ENCODE measurements at places on chromosomes 5 and 9.
A peak's percentile ranks its signal among the peaks of the same experiment; 100 is the strongest.

GRCh38 chr5:146645342-146645741, 129.4 kb upstream of the GPR151 start:
- DNase-seq = no peak

GRCh38 chr9:908536-909205, 67.2 kb downstream of the DMRT1 start:
- no peak for DNase-seq

GRCh38 chr9:98087420-98088354, 31.2 kb downstream of the NANS start:
- peak; percentile 44 for DNase-seq

DNA sequence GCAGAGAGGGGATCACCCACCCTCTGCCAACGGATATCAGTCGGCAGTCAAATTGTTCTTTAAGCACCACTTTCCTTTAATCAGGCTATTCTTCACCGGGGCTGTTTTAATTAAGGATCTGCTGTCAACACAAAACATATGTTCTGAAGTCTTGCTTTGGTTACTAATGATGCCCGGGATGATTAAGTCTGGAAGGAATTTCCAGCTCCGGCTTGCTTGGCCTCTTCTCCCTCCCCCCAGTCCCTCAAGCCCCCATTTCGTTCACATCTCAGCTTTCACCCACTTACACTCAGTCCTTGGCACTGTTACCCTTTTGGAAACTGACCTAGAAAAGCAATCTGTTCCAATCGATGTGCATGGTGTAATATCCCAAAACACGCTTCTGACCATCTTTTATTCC, 74.7 kb downstream of the MSX2 start:
- peak; percentile 67 for DNase-seq

DNA sequence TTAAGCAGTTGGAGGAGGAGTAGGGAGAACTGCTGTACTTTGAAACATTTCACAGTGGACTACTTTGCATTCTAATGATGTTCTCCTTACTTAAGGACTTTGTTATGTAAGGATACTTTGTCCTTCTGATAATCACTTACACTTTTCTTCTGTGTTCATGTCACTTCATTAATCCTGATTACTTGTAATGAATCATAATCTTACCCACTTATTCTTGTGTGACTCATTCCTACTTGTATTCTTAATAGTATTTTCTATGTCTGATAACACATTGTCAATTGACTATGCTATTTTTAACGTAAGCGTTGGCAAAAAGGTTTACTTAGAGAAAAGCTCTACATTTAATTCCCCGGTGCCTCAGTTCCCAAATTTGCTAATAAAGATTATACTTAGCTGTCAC, 63.8 kb downstream of the GHR start:
- no peak for DNase-seq

DNA sequence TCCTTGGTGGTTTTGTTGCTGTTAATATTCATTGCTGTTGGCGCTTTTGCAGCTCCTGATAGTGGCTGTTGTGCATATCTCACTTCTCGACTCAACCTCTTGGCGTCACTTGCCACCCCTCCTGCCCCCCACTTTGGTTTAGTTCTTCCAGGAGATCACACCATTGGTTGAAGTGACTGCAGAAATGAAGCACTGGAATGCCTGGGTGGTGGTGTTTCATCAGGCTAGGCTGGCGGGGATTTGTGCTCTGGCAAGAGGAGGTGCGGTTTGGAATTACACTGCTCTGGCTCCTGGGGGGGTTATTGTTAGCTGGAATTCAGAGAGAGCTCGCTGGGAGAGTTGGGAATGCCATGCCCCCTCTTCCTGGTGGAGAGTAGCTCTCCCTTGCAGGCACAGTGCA, 11.5 kb downstream of the PRRC2B start:
- DNase-seq = no peak

DNA sequence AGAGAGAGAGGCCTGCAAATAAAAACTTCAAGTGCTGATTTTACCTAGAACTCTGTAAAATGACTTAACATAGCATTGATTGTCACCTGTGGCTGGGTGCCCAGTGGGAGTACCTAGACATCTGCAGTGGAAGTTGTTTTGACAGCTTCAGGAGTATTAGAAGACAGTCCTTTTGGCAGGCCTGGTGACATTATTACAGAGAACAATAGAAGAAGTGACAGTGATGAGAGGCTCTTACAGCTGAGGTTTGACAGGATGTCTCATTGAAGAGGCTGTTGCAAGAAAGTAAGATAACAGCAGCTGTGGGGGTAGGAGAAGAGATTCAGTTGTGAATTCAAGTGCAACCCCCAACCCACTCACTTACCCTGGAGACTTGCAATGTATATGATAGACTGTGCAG, 27.9 kb upstream of the MUSK start:
- no peak for DNase-seq

DNA sequence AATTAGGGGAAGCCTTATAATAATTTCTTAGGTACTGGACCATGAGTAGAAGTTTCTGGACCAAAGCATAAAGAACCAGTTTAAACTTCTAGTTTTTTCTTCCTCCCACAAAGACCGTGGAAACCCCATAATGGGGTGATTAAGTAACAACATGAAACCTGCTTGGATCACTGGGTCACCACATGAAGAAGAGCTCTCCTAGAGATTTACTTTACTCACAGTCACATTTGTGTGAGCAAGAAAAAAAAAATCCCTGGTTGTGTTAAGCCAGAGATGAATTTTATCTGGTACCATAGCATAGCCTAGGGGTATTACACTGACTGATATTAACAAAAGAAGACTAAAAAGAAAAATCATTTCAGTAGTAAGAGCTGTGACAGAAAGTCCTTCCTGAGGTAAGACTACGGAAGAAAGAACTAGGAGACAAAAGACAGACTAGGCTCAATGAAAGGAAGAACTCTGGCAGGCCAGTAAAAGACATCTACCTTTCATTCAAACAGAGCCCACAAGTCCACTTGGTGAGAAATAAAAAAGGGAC, 15.2 kb downstream of the OTP start:
- DNase-seq = no peak

GRCh38 chr5:122112733-122113558, 16.4 kb upstream of the ZNF474 start:
- no peak for DNase-seq

DNA sequence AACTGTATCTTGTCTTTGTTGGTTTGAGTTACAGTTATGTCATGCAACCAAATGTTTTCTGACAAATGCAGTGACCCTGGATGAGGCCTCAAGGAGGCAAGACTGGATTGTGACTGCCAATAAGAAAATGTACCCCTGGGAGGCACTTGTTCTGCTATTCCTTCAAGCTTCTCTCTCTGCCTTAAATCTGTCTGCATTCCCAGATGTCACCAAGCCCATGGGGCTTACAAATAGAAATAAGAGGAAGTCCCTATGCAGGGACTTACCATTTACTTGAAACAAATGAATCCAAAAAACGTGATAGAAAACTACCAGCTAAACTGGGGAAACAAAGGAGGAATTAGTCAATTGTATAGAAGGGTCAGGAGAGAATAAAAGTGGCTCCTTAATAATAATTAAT, 8.2 kb upstream of the PARP8 start:
- DNase-seq = no peak

DNA sequence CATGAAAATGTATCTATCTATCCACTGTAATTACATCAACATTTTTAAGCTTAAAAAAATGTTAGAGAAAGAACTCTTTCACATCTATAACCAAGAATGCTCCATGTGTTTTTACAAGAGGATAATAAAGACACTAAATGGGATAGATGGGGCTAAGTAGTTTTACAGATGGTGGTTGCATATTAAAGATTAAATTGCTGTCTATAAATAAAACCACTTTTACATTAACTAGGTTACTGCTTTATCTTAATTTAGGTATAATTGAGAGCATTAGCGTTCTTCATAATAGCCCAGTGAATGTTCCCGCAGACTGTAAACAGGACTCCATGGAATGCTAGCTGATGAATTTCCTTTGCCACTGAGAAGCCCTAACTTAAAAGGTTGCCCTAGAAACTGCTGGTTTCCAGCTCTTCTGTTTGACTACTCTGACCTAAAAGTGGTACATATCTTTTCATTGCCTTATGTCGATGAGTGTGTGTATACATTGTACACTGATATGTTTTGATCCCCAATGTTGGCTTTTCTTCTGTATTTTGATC, 117.9 kb downstream of the SGCD start:
- no peak for DNase-seq

- DNase-seq = no peak
Measured at GRCh38 chr5:112630246-112631009, 107.3 kb upstream of the APC start.

DNA sequence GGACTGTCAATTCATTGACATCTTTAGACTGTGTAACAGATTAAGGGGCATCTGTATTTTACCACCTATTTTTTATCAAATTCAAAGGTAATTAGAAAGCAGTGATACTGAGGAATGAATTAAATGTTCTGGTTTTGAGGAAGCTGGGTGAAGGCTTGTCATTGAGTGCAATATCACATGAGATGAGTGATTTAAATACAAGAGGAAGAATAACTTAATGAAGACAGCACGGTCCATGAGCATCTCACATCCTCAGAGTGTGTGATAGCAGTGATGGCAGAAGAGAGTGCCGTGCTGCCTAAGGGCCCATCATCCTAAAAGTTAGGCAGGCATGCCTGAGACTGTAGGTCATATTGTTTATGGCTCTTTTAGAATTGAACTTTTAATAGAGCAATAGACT, 263.3 kb downstream of the MAST4 start:
- DNase-seq = no peak

DNA sequence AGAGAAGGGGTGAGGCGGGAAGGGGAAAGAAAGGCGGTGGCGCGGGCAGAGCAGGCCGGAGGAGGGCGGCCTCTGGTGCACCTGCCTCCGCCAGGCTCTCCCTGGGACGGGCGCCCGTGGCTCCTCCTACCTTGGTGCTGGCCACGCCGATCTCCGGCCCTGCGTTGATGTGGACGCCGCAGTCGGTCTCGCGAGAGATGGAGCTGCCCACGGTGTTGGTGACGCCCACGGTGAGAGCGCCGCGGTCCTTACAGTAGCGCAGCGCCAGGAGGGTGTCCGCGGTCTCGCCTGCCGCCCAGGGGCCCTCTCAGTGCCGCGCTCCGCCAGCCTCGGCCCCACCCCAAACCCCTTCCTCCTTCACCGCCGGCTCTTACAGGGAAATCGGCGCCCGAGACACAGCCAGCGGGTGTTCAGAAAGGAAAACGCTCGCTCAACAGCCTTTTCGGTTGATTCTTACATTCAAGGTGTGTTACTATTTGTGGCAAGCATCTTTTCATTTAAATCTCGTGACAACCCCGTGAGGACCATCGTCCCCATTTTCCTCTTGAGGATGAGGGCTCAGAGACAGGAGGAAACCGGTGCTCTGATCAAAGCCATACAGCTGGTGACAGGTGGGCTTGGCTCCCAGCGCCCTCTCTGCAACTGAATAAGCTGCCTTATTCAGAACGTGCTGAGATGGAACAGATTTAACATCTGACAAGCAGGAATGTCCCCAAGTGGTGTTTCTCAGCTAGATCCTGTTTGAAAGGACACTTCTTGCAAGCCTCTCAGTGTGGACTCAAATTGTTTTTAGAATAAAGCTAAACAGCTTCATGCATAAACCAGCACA, 22.0 kb upstream of the MAPK9 start:
- peak; percentile 61 for DNase-seq

DNA sequence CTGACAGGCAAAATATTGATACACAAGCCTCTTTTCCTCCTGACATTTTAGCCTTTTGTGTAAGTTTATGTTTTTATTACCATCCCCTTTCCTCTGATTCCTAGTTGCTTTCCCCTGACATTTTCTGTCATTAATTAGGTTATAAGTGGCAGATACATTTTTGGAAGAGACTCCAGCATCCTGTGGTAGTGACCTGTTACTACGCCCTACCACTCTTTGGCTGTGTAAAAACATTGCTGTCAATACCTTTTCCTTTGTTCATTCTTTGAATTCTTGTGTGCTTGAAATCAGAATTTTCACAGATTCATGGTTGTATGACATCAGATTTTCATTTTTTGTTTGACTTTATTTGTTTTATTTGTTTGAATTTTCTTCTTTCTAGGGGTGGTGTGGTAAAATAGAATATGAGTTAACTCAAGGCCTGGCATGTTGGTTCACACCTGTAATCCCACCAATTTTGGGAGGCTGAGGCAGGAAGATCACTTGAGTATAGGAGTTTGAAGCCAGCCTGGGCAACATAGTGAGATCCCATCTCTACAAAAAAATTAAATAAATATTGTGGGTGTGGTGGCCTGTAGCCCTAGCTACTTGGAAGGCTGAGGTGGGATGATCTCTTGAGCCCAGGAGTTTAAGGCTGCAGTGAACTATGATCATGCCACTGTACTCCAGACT, 43.4 kb downstream of the UBE2R2 start:
- DNase-seq = no peak

GRCh38 chr5:178223828-178224335, 8.7 kb downstream of the PHYKPL start:
- no peak for DNase-seq

GRCh38 chr9:21507483-21507790, 25.3 kb upstream of the IFNE start:
- no peak for DNase-seq

- DNase-seq = peak; percentile 37
Measured at GRCh38 chr9:86487838-86488233, 133.6 kb upstream of the TUT7 start.

GRCh38 chr5:72441094-72441723, 66.0 kb downstream of the ZNF366 start:
- DNase-seq = no peak

- DNase-seq = no peak
Measured at GRCh38 chr5:94754824-94755223, 136.4 kb downstream of the SLF1 start.

DNA sequence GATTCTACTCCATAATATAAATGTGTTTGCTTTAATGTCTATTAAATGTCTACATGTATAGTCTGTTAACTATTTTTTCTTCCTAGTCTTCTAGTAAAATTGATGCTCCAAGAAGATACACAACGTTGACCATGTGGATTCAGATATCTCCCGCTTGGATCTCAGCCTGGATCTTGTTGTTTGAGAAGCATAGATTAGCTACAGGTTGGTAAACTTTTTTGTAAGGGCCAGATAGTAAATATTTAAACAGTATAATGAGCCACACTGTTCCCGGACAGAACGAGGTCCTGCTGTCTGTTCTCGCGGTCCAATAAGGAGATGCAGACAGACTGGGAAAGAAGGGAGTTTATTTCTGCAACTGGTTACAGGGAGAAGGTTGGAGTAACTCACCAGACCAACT, 86.2 kb upstream of the IL12B start:
- no peak for DNase-seq

DNA sequence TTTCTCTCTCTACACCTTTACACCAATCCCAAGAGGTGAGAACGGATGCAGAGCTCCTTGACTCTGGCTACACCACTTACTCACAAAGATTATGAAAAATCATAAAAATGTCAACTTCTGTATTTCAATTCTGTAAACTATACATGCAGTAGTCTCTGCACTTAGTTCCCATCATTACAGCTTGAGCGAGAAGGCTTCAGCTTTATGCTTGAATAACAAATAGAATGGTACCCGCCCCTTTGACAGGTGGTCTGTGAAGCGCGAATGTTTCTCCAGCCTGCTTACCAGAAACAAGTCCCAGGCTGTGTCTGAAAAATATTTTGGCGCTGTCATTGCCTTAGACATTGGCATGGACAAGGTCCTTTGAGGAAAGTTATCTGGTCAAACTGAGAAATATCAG, 562.4 kb upstream of the CLINT1 start:
- DNase-seq = no peak

GRCh38 chr5:151591144-151591819, at the start of gene FAT2:
Gene FAT2, minus strand, starts transcription at chr5:151591331. Its CDS starts 22,400 bp downstream, at chr5:151568931.
- DNase-seq = no peak
